GM23338 (cell line): ENCODE measurements at places on chromosomes 5 and 9. TPM values are rescaled to one million over a fixed set of nuclear protein-coding genes. Genes with fewer than 3 reads are reported as not detected.

DNA sequence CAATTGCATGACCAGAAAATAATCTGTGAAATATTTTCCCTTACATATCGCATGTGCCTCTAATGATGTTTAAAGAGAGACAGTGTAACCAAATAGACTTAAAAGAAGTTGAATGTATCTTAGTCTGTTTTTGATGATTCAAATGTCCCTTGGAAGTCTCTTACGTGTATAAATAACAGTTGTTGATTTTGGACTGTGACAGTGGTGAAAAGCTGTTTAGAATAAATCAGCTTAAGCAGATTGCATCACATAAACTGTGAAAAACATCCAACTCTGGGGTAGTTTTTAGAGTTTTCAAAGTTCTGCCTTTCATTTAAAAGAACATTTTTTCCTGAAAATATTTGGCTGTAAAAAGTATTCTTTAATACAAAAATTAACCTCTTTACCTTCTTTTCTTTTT lies 301.1 kb downstream of the PRR16 start:
- DNase-seq: no peak

KLHL3 gene
- 10.8 and 11.7 TPM in 2 replicates for total RNA-seq

- no peak for DNase-seq
These were observed 12.4 kb upstream of the FGF10 start for GRCh38 chr5:44401611-44402010.

GRCh38 chr9:130275156-130275555 lies 9.6 kb downstream of the HMCN2 start:
- DNase-seq: no peak
